GM12891 (cell line): ENCODE measurements at places on chromosomes 4 and X.

DNA sequence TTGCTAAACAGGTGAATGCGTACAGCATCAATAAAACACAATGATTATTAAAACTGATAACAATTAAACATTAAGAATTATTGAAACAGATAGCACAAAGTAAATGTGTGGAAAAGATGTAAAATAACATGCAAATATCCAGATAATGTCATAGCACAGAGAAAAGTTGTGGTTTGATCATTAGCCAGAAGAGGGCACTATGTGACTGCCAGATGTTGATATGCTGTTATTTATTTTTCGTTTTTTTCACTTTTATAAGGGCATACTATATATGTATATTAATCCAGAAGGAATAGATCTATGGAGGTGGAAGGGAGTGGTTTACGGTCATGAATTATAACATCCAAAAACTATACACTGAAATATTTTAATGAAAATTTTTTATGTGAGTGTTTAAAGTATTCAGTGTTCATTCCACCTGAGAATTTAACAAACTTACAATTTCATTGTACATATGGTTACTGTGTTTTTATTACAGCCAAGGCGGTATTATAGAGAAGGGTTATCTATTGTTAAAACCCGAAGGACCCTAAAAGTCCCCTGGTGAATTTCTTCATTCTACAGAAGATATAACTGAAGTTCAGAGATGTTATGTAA, 211.9 kb upstream of the UGT8 start:
- peak; percentile 4 for DNase-seq

GRCh38 chrX:95055991-95056390, 1382.0 kb downstream of the FAM133A start:
- DNase-seq, result no peak

DNA sequence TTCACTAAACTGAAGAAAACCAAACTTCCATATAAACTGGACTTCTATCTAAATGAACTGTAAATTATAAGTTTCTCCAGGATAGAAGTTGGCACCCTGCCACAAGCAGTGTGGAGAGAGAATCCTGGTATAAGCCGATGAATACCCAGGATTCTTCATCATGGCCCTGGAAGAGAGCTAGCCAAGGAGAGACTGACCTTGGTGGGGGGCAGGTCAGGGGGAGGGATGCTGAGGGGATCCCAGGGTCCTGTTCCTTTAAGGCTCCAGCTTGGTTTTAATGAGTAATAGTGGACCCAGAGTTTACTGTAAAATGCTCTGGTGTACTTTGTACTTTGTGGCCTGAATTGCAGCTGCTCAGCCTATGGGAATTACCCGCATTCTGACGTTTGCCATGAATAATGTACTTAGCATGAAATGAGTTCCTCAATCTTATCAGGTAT, 16.9 kb downstream of the RASSF6 start:
- no peak for DNase-seq

- DNase-seq, result no peak
Measured at GRCh38 chrX:2679534-2680485, 11.3 kb upstream of the CD99 start.

- DNase-seq, result no peak
Measured at GRCh38 chrX:71081330-71082123, 13.4 kb upstream of the SNX12 start.

DNA sequence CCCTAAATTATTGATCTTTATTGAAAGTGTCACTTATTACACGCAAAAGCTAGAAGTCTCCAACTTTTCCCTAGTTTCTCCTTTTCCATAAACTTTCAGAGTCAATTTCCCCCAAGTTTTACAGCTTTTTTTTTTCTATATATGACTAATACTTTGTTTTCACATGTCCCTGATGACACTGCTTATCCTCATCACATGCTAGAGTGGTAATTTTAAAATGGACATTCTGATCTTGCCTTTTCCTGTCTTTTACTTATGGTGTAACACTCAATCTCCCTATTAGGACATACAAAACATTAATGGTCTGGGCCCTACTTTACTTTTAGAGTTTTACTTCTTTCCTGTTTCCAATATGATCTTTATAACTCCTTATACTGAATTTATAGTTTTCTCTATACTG, 112.6 kb downstream of the ANK2 start:
- no peak for DNase-seq

DNA sequence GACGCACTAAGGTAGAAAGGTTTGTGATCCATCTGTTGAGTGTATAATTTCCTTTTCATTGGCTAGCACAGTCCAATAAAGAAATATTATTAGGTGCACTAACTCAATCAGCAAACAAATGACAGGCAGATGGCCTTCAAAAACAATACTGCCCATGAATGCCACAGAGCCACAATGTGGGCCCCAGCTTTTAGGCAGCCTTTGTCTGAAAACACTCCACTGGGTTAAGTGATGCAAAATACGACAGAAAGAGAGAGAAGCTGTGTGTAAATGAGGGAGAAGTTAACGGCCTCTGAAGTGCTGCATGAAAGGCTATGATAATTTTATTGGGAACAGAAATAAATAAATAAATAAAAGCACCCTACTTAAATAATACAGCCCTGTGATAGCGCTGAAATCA, 274.6 kb downstream of the NKX6-1 start:
- DNase-seq, result no peak

DNA sequence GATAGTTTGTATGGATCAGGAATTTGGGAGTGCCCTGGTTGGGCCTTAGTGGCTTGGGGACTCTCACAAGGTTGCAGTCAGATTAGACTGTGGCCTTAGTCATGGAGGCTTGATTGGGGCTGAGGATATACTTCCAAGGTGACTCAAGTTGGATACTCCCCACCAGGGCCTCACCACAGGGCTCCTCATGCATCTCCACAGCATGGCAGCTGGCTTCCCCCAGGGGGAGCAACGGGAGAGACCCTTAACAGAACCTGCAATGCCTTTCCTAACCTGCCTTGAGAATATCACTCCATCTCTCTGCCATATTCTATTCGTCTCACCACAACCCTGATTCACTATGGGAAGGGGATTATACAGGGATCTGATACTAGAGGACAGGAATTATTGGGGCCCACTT, 161.9 kb downstream of the RELL1 start:
- DNase-seq, result no peak

- no peak for DNase-seq
Measured at GRCh38 chr4:173264684-173265185, 69.4 kb downstream of the HMGB2 start.

- no peak for DNase-seq
Measured at GRCh38 chrX:48761674-48762471, at the start of gene GLOD5. GLOD5 (plus strand) TSS chrX:48761747; CDS start chrX:48761791, 44 bp downstream.

DNA sequence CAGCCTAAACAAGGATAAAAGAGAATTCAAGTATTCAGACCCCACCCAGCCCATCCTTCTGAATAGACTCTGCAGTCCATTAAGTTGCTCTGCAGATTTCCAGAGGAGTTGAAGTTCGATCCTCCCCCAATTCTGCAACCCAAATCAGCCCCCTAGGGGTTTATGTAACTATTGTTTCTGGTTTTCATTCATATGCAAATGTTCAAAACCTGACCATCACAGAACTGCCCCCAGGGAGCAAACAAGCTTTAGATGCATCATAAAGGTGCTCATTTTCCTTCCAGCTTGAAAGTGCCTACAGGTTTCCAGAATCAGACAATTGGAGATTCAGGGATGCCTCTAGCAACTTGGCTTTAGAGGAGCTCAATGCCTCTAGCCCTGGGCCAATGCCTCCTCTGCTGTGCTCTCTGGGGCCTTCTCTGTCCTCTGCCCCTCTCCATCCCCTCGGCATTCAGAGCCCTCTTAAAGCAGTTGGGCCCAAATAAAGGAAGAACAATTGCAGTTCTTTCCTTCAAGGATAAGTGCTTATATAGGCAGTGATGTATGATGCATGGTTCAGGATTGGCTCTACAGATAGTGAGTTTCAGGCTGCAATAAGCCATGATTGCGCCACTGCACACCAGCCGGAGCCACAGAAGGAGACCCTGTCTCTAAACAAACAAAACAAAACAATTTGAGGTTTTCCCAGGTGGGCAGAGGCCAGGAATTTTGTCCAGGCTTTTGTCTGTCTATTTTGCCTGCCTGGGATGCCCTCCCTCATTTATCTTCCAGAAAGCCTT, 23.5 kb upstream of the SPINK2 start:
- no peak for DNase-seq

DNA sequence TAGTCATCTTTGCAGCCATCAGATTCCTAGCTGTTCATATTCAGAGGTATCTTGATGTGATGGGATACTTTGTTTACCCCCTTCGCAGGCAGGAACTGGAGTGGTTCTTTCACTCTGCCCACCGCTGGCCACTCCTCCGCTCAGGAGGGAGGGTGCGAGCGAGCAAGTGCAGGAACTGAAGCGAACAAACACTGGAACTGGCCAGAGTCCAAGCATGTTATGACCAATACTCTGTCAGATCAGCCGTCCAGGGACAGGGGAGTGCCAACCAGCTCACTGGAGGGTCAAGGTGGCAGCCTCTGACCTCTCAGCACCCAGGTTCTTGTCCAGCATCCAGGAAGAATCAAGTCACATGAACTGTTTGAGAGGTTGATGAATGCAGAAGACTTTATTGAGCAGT, 18.0 kb upstream of the MANBA start:
- DNase-seq, result no peak
